NCI-H2171 treated with DMSO at 0.1 percent for 48 hours (cell line): ENCODE measurements at places on chromosomes 5 and 9.

DNA sequence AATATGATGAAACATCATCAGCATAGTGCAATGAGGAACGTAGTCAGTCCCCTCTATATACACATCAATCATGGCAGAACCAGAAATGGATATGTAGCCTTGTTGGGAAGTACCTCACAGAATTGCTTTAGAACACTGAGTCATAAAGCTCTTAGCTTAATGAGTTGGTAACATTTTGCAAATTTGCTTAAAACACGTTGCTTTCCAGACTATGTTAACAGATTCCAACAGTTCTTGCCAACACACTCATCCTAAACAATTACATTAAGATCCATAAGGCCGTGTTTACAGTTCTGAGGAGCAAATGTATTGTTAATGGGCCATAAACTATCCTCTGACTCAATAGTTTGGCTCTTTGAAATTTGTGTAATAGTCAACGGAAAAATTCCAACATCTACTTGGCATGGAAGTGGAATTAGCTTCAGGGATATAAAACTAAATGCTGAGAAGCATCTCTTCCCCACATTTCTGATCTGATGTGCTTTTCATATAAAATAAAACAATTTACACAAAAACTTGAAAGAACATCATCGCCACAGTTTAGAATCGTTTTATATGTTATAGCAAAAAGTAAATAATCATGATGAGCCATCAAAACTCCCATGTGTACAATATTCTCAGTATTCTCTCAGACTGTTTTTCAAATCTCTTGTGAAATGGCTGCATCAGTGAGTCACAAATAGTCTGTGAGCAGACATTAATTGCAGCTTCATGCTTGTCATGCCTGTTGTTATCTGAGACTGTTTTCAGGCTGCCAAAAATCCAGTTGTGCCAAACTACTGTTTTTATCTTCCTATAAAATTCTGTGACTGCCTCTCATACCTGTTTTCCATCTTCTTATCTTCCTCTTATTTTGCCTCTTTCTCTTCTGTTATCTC is 291.9 kb downstream of the COX7C start:
- no peak for DNase-seq

DNA sequence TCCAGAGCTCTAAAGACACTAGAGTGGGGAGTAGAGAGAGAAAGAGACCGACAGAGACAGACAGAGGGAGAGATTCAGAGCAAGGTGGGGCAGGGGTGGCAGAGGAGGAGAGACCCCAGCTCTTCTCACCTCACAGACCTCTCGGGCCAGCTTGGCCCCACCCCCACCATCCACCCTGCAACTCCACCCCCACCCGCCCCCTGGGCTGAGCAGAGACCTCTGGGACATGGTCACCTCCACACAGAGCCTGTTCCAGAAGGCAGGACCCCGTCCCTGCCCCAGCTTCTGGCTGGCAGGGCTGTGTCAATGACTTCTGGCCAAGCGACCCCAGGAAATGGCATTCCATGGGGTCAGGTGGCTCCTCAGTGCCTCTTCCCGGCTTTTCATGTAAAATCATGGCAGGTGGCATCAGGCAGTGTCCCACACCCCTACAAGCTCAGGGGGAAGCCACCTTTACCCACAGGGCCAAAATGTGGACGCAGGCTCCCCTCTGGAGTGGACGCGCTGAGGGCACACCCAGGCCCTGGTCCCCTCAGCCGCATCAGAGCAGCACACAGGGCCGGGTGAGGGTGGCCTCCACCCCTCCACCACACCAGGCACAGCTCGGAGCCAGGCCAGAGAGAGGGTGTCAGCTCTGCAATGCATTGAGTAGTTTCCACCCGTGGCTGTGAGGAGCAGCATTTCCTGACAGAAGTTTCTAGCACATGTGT is 131.2 kb upstream of the LPCAT1 start:
- DNase-seq = no peak

GRCh38 chr5:53333160-53333559 is 147.3 kb upstream of the FST start:
- no peak for DNase-seq

DNA sequence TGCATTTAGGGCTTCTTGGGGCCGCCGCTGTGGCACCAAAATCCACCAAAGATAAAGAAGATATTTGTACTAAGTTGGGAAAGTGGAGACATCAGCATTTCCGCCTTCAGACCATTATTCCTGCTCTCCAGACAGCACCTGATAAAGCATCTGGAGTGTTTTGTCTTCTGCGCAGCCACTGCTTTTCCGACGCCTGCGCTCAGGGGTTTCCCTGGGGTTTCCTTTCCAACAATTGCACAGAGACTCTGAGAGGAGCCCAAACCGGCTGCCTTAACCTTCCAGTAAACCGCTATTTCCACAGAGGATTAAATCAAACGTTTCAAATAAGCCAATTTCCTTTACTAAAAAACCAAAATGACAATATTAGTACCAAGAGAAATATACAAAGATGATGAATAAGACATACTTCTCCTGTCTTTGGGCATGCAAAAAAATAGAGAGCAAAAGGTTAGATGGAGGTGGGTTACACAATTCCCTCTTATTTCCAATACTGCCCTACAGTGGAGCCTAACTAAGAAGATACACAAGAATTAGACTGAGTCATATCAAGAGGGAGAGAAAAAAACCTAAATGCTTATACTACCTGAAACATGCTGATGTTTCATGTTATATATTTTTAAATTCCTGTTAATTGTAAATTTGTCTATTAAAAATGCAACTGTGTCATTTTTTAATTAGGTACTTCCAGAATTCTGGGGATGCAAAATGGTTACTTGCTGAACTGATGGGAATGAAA is 98.4 kb downstream of the MAPKAP1 start:
- DNase-seq = no peak

DNA sequence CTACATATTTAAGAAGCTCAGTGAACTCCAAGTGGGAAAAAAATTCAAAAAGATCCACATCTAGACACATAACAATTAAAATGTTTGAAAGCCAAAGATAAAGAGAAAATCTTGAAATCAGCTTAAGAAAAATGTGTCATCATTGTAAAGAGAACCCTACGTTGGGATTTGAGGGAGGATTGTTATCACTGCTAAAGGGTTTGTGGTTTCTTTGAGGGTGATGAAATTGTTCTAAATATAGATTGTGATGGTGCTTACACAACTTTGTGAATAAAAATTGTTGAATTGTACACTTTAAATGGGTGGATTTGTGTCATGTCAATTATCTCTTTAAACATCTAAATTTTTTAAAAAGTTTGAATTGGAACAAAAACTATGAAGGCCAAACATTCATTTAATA is 92.2 kb upstream of the ADAMTS19 start:
- DNase-seq = no peak
